ENCODE measurements at places on chromosomes 3 and 15.
A peak's percentile ranks its signal among the peaks of the same experiment; 100 is the strongest.

- no peak for DNase-seq
Observed at GRCh38 chr15:52104532-52105004, 8.0 kb downstream of the BCL2L10 start.

- no peak for DNase-seq
Observed at GRCh38 chr3:185423178-185423577, 60.2 kb downstream of the MAP3K13 start.

GRCh38 chr15:39388118-39388517 is 192.8 kb upstream of the THBS1 start:
- DNase-seq, result no peak

DNA sequence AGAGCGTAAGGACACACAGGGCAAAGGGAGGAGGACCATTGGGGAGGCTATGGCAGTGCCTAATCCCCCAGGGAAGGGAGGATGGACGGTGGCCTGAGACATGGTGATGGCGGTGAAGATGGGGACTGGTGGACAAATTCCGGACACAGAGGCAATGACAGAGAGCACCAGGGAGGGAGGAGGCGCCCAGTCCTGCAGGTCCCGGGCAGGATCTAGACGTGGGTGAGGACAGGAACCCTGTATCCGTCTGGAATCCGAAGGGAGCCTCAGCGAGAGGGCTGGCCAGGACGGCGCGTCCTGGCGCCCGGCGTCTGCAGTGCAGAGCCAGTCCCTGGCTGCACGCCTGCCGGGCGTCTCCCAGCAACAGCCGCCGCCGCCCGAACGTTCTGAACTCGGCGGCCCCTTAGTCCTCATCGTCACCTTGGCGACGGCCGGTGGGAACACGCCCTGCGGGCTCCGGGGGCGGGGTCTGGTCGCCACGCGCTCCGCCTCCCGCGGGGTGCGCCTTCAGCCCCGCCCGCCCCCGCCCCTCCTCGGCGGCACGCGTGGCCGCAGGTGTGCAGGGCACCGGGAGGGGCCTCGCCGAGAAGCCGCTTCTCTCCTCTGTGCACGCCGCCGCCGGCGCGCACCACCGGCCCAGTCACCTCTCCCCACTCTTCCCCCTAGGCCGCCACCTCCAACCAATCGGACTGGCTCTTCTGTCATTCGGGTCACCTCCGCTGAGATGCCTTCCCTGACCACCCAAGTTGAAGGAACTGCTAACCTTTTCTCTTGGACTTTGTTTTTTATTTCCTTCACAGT is 11.6 kb downstream of the XIRP1 start:
- peak; percentile 86 for DNase-seq

DNA sequence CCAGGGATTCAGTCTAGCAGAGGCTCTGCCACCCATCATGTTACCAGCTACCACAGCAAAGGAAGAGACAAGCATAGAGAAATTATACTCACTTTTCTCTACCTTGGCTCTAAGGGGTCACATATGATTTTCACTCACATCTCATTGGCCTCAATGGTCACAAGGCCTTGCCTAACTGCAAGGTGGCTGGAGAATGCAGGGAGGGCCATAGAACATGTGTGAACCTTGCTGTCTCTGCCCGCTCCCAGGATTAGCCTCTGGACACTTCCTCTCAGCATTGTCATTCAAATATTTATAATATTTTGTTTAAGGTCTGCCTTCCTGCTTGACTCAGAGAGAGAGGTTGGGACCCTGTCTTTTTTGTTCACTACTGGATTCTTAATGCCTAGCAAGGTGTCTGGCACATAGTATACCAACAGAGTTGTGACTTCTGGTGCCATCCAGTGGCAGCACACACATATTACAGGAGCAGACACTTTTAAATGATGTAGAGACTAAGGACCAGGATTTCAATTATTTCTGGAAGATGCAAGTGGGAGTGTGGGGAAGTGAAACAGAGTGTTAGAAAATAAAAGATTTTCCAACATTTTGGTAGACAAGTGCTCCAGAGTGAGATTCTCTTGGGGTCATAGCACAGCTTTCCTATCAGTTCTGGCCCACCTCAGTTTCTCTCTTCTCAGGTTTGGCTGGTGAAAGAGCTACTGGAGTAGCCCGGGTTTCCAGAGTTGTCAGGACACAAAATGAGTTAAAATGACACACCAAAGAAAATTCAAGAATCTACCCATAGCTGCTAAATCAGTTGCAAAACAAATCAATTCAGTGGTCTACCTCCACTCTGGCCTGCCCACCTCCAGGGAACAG is 119.0 kb upstream of the RASGRP1 start:
- peak; percentile 33 for DNase-seq

GRCh38 chr3:19399836-19400235 is 251.5 kb downstream of the KCNH8 start:
- no peak for DNase-seq

DNA sequence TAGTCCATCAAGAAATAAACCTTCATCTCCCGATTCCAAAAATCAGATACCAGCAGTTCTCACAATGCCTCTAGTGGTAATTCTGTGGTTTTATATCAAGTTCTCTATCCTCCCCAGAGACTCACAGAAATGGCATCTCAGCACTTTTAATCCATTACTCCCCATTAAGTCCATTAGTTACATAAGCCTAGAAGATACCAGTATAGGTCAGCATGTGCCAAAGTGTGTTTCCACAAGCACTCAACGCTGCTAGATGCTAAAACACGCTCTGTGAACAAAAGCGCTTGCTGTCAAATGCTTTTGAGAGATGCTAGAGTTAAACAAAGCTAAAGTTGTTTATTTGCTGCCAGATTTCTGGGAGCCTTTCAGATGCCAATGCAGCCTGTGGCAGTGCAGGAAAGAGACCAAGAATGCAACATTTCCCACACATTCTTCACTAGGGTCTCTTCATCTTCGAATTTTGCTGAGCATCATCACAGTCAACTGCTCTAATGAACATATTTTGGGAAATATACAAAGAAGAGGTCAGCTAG is 918.8 kb upstream of the CFAP20DC start:
- DNase-seq, result no peak

- no peak for DNase-seq
Observed at GRCh38 chr3:13137941-13138832, 65.0 kb upstream of the IQSEC1 start.
